Stimulated activated CD4-positive, alpha-beta T cell treated with anti-CD3 and anti-CD28 coated beads, Interleukin-1b, Interleukin-23, amount 100 ng/mL, for 1 hour (primary cell): ENCODE measurements at places on chromosomes 3 and 15.

DNA sequence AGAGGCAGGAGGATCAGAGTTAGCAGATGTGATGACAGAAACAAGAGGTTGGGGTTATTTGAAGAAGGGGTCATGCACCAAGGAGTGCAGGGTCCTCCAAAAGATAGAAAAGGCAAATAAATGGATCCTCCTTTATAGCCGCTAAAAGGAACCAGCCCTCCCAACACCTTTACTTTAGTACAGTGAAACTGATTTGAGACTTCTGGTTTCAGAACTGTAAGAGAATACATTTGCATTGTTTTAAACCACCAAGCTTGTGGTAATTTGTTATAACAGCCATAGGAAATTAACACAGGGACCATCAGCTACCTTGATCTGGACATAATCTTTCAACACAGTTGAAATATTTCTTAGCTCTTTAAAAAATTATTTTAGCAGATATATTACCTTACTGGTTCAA, 166.6 kb downstream of the TIGIT start:
- no peak for DNase-seq

GRCh38 chr15:85064710-85065109, 83.1 kb downstream of the PDE8A start:
- DNase-seq, result no peak

DNA sequence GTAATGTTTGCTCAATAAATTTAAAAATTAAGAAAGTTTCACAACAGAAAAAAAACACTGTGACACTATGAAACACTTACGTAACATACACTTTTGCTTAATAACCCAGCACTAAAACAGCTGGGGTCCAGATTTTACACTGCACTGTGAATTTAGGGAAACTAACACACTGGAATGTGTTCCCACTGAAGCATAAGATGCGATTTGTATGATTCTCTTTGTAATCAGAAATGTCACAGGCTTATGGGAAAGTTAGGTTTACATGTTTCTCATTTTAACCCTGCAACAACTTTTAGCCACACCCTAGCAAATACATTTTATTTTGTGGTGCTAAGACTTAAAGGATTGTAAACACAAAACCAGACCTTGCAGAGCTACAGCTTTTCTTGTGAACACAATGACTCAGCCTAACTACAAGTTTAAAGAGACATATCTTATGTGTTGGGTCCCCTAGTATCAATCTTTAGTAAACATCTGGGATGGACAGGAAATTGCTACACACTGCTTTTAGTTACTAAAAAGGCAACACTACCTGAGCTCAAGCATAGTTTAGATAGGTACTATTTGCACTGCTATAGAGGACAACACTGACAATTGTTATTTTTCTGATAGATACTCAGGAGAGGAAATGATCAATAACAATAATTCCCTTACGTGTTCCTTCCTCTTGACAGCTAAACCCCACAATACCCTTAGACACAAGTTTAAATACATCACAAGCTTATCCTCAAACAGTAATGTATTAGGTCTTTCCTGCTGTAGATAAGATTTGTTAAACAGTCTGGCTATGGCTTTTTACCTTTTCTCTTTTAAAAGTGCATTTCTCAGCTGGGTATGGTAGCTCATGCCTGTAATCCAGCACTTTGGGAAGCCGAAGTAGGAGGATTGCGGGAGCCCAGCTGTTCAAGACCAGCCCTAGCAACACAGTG, 3.8 kb downstream of the PLD1 start:
- no peak for DNase-seq

DNA sequence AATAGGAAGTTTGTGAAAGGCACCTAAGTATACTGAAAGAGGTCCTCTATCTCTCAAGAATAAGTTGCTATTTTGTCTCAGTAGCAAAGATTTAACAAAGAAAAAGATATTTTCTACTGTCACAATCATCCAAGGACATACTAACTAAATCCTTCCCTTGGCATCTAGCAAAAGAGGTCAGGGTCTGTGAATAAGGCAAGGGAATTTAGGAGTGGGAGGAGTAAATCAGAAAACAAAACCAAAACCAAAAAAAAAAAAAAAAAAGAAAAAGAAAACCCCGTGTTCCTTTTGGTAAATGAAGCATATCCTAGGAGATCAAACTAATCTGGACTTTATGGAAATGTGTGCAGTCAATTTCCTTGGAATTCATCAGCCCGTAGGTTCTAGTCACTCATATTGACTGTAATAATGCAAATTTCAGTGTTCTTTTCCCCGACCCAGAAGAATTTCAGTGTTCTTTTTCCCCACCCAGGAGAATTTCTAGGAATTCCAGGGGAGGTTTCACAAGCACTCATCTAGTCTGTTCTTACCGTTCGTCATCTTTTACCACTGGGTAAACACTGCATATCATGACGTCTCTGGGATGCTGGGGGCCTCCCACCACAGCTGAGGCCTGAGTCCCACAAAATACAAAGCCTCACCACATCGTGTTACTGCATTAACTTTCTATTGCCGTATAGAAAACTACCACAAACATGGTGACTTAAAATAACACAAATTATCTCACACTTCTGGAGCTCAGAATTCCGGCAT, 113.8 kb upstream of the CCDC54 start:
- DNase-seq, result no peak

- DNase-seq, result no peak
Observed at GRCh38 chr3:156676768-156677479, 2.5 kb downstream of the TIPARP start.

DNA sequence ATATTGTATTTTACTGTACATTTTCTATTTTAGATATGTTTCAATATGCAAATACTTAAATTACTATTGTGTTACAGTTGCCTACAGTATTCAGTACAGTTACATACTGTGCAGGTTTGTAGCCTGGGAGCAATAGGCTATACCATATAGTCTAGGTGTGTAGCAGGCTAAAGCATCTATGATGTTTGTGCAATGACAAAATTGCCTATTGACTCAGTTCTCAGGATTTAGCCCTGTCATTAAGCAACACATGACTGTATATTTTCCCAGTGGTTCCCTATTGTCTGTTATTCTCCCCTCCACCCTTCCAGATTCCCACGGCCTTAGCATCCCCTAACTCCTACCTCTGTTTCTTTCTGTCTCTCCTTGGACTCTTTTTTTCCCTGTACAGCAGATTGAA, 10.7 kb downstream of the MOBP start:
- DNase-seq, result no peak

- DNase-seq, result no peak
Observed at GRCh38 chr15:63763476-63764123, 70.1 kb downstream of the HERC1 start.

DNA sequence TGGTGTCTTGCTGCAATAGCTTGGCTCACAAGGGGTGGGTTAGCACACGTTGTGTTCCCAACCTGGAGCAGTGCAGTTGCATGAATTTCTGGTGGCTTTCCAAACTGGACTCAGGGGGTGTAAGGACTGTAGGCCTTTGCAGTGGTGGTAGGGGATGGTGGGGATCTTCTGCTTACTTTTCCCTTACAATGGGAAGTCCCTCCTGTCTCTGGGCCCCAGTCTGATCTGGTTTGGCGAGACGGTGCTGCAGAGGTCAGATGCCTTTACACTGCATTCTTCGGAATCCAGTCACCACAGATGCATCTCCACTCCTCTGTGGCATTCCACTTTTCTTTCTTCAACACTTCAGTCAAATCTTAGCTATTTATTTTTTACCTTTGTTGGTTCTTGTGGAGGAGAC, 132.1 kb downstream of the DOCK3 start:
- DNase-seq, result no peak

- no peak for DNase-seq
Observed at GRCh38 chr15:29765234-29765841, 56.9 kb downstream of the TJP1 start.

DNA sequence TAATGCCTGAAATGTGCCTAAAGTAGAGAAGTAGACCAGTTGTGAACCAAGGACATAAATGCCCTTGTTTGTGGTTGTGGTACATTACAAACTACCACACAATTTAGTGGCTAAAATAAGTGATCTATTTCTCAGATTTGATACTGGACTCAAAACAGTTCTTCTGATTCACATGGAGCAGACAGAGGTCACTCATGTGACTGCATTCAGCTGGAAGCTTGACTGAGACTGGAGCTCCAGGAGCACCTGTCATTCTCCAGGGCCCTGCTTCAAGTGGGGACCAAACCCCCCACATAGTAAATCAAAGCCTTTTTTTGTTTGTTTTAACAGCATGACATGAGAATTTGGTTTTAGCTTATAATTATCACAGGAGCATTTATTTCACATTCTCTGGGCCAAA, 301.2 kb downstream of the OXSM start:
- no peak for DNase-seq

GRCh38 chr15:52100807-52101442, 11.7 kb downstream of the BCL2L10 start:
- no peak for DNase-seq
